Stimulated activated CD8-positive, alpha-beta memory T cell treated with anti-CD3 and anti-CD28 coated beads, Interleukin-12 subunit alpha, Interleukin-12 subunit beta, amount 100 ng/mL, for 1 hour (primary cell): ENCODE measurements at places on chromosomes 13 and 19.

DNA sequence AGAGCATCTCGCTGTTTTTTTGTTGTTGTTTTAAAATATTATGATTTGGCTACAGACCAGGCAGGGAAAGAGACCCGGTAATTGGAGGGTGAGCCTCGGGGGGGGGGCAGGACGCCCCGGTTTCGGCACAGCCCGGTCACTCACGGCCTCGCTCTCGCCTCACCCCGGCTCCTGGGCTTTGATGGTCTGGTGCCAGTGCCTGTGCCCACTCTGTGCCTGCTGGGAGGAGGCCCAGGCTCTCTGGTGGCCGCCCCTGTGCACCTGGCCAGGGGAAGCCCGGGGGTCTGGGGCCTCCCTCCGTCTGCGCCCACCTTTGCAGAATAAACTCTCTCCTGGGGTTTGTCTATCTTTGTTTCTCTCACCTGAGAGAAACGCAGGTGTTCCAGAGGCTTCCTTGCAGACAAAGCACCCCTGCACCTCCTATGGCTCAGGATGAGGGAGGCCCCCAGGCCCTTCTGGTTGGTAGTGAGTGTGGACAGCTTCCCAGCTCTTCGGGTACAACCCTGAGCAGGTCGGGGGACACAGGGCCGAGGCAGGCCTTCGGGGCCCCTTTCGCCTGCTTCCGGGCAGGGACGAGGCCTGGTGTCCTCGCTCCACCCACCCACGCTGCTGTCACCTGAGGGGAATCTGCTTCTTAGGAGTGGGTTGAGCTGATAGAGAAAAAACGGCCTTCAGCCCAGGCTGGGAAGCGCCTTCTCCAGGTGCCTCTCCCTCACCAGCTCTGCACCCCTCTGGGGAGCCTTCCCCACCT lies 183.3 kb downstream of the KDM4B start:
- no peak for DNase-seq

GRCh38 chr13:93260591-93260990 lies 34.0 kb downstream of the GPC6 start:
- no peak for DNase-seq

DNA sequence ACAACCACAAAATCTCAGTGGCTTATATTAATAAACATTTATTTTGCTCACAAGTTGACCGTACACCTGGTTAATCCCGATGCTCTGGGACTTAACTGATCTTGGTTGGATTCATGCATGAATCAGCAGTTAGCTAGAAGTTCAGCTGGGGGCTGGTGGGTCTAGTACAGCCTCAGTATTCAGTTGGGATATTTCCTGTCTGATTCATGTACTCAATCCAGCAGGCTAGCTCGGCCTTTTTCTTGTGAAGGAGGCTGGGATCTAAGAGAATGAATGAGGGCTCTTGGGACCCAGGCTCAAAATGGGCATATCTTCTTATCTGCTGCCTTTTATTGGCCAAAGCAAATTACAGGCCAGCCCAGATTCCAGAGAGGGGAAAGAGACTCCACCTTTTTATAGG lies 178.8 kb downstream of the KCTD12 start:
- no peak for DNase-seq

GRCh38 chr19:35673121-35673804 lies 6.9 kb downstream of the UPK1A start:
- DNase-seq, result peak; percentile 6

GRCh38 chr19:6579450-6580178 lies 11.3 kb downstream of the CD70 start:
- DNase-seq, result no peak

DNA sequence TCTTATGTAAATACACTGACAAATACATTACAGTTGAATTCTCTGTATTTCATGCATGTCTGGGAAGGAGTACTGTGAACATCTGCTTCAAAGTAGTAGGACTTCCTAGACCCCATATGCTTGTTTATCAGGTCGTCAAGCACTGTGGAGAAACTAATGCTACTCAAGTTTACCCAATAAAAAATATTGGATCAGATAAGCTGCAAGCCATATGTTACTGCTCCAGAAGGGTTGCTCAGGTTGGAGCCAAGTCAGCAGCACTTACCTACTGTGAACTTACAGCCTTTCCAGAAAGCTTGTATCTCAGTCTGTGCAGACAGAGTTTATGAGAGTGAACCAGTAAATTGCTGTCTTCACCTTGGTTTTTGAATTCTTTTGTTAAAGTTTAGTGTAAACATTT lies 36.2 kb downstream of the SLAIN1 start:
- DNase-seq, result no peak

DNA sequence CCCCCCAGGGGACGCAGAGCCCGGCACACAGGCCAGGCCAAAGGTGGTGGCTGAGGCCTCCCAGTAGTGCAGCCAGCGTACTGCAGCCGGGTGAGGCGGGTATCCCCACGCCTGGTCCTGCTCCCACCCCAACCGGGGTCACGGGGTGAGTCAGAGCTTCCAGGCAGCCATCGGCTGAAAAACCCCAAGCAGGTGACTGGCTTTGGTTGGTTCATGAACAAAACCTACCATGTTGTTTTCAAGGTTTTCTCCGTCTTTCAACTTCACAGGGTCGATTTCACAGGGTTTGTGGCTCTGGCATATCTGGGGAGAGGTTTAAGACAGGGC lies 42.1 kb upstream of the C13orf46 start:
- DNase-seq, result no peak

DNA sequence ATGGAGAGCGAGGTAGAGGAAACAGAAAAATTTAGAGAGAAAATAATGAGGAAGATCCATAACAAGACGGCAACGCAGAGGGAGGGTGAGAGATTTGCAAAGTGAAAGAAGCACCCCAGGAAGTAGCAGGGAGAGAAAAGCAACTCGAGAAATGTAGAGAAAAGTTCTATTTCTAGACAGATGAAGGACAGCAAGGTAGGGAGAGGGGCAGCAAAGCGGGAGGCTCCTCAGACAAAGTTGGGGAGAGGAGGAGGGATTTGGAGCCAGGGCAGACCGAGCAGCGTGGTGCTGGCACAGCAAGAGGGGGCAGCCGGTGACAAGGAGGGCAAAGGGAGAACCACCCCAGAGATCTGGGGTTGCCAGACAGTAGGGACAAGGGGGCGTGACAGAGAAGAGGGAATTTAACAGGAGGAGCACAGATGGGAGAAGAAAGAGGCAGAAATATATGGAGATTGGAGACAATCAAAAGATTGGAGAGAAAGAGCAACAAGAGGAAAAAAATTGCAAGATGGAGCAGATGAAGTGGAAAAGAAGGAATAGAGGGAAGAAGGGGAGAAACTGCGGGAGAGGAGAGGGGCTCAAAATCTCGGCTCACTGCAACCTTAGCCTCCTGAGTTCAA lies 989 bp downstream of the ZNF766 start:
- DNase-seq, result no peak

GRCh38 chr19:15022752-15023151 lies 26.5 kb upstream of the CASP14 start:
- DNase-seq, result no peak

DNA sequence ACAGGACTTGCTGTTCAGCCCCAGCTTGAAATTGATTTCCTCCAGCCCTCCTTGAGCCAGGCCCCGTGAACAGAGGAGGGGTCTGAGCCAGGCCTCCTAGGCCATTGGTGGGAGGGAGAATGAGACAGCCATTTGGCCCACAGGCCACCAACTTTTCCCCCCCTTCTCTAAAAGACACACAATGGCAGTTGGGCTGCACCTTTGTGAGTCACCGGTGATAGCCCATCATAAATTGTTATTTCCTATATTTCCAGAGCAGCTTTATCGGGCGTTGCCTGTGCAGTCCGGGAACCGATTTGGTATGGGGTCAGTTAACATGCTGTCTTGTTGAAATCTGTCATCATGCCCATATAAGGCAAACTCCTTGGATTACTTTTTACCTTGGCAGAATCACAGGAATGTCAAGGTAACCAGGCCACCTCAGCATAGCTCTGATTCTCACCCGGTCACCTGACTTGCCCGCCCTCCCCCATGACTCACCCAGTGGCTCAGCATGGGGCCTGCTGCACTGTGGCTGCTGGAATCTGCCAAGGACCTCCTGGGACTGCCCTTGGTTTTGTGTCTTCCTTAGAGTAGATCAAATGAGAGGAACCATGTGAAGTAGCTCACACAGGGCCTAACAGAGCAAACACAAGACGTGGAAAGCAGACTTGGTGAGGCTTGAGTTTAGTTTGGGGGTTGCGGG lies 36.1 kb downstream of the ACTN4 start:
- peak; percentile 40 for DNase-seq

- peak; percentile 49 for DNase-seq
Measured at GRCh38 chr19:57406516-57407123, 4.3 kb upstream of the ZNF17 start.

- DNase-seq, result no peak
Measured at GRCh38 chr13:36548129-36548528, 115.8 kb downstream of the CCNA1 start.

DNA sequence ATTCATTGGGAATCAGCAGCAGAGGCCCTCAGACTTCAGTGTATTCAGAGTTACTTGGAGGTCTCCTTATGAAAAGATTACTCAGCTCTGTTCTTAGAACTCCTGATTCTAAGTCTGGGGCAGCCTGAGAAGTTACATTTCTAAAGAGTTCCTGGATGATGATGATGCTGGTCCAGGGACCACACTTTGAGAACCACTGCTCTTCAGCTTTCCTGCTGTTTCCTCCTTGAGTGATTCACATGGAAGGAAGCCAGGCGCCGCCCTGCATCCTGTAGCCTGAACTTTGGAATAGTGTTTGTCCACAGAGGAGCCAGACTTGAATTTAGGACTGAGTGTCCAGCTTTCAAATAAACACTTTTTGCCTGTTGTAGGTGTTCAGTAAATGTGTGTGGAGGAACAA lies 2.9 kb downstream of the CEBPG start:
- no peak for DNase-seq

GRCh38 chr13:111396457-111396856 lies 76.0 kb downstream of the TEX29 start:
- no peak for DNase-seq

- no peak for DNase-seq
Measured at GRCh38 chr19:44626048-44626624, 12.8 kb downstream of the IGSF23 start.

GRCh38 chr19:14472202-14472938 lies 2.8 kb downstream of the PTGER1 start:
- peak; percentile 78 for DNase-seq

DNA sequence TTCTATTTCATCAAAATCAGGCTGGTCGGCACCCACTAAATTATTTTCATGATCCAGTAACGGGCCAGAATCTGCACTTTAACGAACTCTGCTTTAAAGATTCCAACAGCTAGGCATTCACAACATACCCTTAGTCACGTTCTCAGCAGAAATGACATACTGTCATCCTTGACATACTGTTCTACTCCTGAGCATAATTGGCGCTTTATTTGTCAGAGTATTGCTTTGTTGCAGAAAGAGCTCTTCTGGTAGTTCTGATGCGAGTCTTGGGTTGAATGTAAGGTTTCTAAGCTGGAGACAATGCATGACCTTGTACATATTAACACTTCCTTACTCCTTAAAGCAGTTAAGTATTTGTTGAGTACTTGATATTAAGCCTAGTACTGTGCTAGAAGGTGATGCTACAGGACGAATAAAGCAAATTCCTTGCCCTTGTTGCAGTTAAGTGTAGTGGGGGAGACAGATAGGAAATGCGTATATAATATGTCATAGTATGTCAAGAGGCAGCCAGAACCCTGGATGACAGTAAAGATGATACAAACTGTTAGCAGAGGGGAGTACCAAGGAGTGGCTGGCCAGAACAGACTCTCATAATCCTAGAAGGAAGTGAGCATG lies 32.2 kb downstream of the FRY start:
- DNase-seq, result no peak

GRCh38 chr19:18009412-18010066 lies 1.6 kb downstream of the ARRDC2 start:
- DNase-seq, result no peak

DNA sequence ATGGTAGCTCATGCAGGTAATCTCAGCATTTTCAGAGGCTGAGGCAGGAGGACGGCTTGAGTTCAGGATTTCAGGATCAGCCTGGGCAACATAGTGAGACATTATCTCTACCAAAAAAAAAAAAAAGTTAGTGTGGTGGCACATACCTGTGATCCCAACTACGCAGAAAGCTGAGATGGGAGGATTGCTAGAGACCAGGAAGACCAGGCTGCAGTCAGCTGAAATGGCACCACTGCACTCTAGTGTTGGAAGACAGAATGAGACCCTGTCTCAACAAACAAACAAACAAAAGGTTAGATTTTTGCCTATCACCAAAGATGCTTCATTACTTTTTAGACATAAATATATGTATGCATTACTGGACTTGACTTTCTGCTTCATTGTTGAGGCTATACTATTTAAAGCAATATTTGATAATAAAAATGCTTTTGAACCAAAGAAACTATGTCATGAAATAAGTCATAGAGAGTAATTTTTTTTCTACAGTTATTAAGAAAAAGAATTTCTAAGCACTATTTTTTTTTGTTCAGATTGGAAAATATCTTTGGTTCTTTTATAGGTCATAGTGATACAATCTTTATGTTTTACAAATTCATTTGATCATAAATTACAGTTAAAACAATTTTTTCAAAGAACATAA lies 1180.1 kb upstream of the ATXN8OS start:
- no peak for DNase-seq

DNA sequence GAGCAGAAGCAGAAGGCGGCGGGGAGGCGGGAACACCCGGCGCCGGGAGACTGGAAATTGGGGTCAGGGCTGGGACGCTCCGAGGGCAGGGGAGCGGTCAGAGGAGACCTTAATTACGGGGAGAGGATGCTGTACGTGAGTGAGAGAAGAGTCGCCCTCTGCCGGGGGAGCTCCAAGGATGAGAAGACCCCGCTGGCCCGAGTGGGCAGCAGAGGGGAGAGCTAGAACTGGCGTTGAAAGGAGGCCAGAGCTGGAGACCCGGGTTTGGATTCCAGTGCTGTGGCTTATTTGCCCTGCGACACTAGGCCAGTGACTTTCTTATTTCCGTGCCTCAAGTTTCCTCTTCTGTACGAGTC lies 536 bp downstream of the FAM32A start:
- DNase-seq, result no peak

GRCh38 chr13:39379118-39379517 lies 223.9 kb downstream of the LHFPL6 start:
- no peak for DNase-seq

GRCh38 chr19:38221919-38222830 lies 1.8 kb downstream of the DPF1 start:
- no peak for DNase-seq

DNA sequence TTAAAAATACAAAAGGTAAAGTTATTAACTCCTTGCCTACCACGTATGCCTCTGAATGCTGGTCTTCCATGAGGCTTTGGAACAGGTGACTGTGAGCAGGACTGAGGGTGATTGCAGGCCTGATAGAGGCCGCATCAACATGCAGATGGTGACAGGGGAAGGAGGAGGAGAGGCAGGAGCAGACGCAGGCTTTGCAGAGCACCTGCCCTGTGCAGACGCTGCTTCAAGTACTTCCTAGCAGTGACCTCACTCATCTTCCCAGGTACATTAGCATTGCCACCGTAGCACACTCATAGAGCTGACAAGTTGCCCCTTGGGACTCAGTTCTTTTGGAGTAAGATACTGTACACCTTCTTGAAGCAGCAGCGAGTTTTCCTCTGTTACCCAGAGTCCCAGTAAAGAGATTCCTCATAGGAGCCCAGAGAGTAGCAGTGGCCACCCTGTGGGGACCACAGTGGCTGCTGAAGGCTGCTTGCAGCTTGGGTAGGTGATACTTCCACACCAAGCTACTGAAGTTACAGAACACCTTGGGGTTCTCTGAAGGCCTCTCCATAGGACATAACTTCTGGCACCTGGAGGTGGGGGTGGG lies 56.0 kb downstream of the ZNF536 start:
- DNase-seq, result no peak
